ENCODE measurements at places on chromosomes 11 and 22. TPM values are rescaled to one million over a fixed set of nuclear protein-coding genes. Genes with fewer than 3 reads are reported as not detected.

GRCh38 chr22:47011131-47011858 is 248.8 kb downstream of the TBC1D22A start:
- DNase-seq = no peak

PANX3 gene
- polyA plus RNA-seq = not detected

ACTN3 gene
- 0.38 TPM for polyA plus RNA-seq

DNA sequence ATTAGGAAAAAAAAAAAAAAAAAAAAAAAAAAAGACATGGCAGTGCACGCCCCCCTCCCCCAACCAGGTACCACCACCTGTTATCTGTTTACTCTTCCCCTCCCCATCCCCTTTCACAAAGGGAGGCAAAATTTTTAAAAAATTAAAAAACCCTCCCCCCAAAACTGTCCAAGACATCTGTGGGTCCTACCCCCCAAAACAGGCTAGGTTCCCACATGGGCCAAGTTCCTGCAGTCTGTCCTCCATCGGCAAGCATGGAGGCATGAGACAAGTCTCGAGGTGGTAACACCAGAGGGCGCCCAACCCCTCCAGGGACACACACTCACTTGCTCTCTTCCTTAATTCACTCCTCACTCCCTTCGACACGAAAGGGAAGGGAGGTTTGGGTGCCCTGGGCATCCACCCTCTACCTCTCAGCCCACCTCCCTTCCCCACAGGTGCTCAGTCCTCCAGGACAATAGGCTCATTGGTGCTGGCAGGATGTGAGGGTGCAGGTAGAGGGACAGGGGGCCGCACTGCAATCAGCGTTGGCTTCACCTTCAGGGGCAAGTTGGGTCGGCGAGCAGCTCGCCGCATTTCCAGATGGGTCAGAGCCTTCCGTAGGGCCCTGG is 2.2 kb upstream of the TUT1 start:
- DNase-seq = peak; percentile 51

DNA sequence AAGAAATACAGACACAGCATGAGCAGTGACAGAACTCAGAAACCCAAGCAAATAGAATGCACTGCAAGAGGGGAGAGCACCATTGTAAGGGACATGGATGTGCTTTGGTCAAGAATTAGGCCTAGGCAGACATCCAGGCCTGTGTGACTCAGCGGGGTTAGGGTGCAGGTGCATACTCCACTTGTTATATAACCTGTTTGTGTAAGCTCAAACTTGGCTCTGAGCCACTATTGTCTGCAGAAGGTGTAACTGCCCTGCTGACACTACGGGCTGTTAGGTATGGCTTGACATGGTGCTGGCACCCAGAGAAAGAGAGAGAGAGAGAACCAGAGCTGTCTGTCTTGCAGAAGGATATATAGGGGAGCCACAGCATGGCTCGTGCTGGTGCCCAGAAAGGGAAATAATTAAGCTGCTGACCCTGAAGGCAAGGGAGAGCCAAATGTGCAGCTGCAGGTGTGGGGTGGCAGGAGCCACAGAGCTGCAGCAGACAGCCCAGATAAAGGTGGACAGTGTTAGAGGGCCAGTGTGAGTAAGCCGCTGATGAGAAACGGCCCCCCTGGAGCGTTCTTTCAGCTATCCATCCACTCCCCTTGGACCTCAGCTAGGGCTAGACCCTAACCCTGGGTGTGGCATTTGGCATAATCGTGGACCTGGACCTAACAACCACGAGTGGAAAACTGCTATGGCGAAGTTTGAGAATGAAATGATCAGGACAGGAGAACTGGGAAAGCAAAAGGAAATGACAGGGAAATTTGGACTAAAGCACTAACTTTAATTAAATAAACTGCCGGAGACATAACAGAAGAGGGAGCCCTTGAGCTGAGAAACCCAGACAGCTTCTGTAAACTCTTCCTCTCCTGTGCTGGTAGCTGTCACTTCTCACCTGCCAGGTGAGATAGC is 253.0 kb upstream of the CCDC179 start:
- peak; percentile 47 for DNase-seq

GRCh38 chr11:117189191-117189940 is 9.8 kb upstream of the TAGLN start:
- no peak for DNase-seq
